ENCODE measurements at places on chromosomes 7 and 10. TPM values are rescaled to one million over a fixed set of nuclear protein-coding genes. Genes with fewer than 3 reads are reported as not detected.
A peak's percentile ranks its signal among the peaks of the same experiment; 100 is the strongest.

The SH2D4B gene
- polyA plus RNA-seq: not detected

The FLNC gene
- 1,654 TPM for polyA plus RNA-seq

DNA sequence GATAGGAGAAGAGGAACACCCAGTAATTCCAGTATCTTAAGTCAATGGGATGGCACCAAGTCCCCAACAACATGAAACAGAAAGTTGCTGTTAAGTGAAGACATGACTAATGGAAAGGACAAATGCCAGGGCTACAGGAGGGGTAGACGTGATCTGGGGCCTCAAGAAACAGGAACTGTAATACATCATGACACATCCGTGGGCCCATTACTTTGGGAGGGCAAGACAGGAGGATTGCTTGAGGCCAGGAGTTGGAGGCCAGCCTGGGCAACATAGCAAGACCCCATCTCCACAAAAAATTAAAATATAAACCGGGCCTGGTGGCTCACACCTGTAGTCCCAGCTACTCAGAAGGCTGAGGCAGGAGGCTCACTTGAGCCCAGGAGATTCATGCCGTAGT is 408.6 kb upstream of the PRKCQ start:
- no peaks in the 10 kb centered on the region for H3K4me1 ChIP-seq
- H3K4me3 ChIP-seq: no peak overlapping the region
- no peaks in the 10 kb centered on the region for H3K27me3 ChIP-seq
- H3K27ac ChIP-seq: no peak overlapping the region
- no peaks in the 10 kb centered on the region for H3K36me3 ChIP-seq
- no peak for DNase-seq

- H3K27me3 ChIP-seq: no peaks in the 10 kb centered on the region
- no peaks in the 10 kb centered on the region for H3K4me1 ChIP-seq
- H3K36me3 ChIP-seq: no peaks in the 10 kb centered on the region
Observed at GRCh38 chr10:91328320-91328984, 81.7 kb upstream of the HECTD2 start.

DNA sequence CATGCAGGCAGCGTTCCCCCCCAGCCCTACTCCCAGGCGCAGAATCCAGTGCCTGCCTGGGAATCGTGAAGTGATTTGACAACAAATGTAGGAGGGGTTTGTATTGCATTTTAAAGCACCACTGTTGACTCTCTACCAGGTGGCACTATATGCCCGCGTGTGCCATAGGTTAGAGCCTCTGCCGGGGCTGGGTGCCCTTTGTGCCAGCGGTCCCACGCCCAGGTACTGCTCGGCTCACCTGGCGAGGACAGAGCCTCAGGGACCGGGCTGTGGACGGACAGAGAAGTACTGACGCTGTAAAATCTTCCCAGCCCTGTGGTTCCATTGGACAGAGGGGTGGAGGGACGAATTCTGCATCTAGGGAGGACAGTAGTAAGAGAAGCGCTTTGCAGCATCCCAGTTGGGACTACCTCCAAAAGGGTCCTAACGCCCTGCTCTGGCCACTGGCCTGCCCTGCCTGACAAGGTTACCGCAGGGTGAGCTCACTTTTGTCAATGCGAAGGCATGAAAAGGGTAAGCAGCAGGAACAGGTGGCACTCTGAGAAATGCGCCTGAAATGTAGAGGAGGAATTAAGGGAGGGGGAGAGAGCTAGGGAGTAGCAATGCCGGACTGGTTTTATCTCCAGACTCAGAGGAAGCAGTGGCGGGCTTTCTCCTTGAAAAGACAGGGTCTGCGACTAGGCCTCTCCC is 788 bp upstream of the CACNA2D1 start:
- H3K4me1 ChIP-seq: peaks cover 23% of the 10 kb centered on the region
- no peaks in the 10 kb centered on the region for H3K36me3 ChIP-seq
- DNase-seq: no peak
- H3K27ac ChIP-seq: peak overlapping the region; percentile 96
- H3K4me3 ChIP-seq: peak overlapping the region; percentile 70

DNA sequence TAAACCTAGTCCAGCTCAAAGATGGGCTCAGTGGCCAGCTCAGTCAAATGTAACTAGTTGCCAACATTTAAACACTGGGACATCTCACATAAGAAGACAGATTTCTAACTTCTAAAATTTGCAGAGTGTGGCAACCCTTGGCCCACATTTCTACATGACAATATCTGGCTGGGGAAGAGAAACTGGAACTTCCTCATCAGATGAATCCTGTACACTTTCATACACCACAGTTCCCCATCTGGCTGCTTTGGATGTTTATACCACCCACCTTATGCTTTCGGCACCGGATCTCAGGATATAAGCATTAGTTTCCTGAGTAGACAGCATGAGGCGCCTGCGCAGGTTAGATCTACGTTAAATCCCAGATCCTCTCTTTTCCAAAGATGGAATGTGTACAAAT is 199.3 kb downstream of the PRKG1 start:
- no peak for DNase-seq
- H3K27ac ChIP-seq: no peak overlapping the region
- H3K4me3 ChIP-seq: no peak overlapping the region
- H3K27me3 ChIP-seq: no peaks in the 10 kb centered on the region
- peaks cover 32% of the 10 kb centered on the region for H3K4me1 ChIP-seq
- no peaks in the 10 kb centered on the region for H3K36me3 ChIP-seq
